NCI-H2081 (cell line): ENCODE measurements at places on chromosomes 5 and 9.

DNA sequence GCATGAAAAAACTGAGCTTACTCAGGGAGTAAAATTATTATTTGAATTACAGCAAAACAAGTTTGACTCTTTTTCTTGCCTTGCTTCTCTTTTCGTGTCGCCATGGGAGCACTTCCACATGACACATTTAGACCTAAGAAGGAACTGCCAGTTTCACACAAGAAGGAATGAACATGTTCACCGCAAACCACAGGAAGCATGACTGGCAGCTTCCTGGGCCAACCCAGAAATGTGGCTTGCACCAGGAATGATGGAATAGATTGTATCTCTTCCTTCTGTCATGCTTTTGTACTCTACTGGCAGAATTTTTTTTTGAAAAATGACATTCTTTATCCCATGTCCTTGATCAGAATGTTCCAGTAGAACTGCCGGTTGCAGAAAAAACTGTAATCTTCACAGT, 32.9 kb upstream of the MAN2A1 start:
- no peak for DNase-seq

- no peak for DNase-seq
These were observed 480.6 kb downstream of the NR2F1-AS1 start for GRCh38 chr5:93100428-93100827.

DNA sequence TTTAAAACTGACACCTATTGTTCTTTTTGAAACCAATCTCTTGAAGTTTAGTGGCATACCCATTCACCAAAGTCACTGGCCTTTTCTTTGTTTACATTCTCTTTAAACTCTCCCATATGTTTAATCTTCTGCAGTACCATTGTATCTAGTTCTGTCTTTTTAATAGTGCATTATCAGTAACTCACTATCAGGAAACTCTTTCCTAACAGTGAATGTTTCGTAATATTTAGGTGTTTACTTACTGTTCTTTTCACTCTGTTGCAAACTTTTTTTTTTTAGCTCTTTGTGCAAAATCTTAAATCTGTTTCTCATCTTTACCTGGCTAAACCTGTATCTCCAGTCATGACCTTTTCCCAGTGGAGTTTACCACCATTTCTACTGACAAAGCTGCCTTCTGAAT, 17.2 kb downstream of the SMAD5 start:
- no peak for DNase-seq

- no peak for DNase-seq
These were observed 582.6 kb downstream of the CETN3 start for GRCh38 chr5:89826938-89827337.

DNA sequence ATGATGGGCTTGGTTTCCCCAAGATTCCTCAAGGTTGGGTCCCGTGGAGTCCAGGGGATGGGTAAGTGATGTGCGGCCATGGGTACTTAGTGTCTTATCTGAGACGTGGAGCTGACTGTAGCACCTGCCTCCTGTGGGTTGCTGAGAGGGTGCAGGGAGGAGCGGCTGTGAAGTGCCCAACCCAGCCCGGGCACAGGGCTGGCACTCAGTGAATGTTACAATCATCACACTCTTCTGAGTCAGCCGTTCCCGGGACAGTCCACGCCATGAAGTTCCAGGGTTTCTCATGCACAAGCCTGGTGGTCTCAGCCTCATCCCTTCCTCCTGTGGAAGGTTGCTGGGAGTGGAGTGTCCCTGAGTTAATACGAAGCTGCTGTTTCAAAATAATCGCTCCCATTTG, 29.1 kb downstream of the NTNG2 start:
- DNase-seq = no peak

DNA sequence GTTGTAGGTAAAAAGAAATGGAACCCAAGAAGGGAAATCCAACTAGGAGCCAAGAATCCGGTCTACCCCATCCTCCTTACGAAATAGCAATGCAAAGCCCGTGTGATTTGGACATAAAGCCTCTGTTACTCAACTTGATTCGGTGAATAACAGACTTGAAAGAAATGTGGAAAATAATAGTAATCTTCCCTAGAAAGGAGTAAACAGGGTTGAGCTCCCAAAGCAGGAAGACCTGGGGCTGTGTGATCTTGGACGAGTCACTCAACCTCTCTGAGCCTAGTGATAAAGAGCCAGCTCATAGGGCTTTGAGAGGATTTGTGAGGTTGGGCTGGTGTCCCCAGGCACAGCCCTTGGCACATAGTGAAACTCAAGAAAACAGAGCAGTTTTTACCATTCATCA, 42.7 kb upstream of the IL17B start:
- no peak for DNase-seq

DNA sequence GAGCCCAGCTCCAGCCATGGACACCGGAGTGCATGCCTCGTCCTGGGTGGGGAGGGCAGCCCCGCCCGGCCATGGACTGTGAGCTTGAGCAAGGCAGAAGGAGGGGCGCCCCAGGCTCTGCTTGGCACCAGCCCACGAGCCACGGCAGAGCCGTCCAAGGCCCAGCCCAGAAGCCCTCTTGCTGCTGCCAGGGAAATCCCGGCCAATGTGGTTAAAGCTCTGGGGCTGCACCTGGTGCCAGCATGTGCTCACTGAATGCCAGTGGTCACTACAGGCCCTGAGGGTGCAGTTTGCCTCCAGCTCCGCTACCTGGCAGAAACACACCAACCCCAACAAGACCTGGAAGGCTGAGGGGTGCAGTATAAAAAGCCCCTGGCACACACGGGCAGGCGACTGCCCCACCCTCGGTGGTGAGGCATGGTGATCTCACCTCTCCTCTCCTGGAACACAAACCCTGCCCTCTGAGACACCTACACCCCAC, 11.8 kb downstream of the BRD3 start:
- DNase-seq = no peak

DNA sequence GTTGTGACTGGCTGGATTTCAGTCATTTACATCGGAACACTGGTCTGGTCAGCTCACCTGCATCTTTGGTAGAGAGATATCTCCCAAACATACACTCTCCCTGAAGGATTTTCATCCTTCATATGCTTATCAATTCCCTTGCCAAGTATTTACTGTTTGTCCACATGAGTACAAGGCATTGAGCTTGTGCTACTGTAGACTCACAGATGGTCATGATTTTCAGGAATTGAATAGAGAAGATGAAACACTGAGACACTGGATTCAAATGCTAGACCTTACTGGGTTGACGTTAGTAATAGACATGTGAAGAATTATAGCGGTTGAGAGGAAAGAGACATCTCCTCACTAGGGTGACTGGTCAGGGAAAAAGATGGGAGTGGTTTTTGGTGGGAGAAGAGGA, 62.9 kb upstream of the ABL1 start:
- no peak for DNase-seq

DNA sequence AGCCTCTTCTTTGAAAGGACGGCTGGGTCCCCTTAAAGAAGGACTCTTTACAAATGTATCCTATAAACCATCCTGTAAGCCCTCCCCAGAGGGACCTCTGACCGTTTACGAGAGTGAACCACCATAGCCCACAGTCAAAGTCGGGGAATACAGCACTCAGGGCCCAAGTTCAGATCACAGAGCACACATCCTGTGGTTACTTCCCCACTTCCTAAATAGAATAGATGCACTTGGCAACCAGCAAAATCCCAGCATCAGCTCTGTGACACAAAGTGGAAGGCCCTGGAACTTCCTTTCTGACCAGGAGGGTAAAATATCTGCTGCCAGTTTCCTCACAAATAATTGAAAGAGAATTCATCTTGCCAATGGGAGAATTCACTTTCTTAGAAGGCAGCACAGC, 6.9 kb upstream of the IGFBPL1 start:
- no peak for DNase-seq

GRCh38 chr9:129511285-129511900, 109.5 kb downstream of the C9orf50 start:
- no peak for DNase-seq

GRCh38 chr9:129697656-129698253, 32.3 kb downstream of the PRRX2 start:
- DNase-seq = no peak

DNA sequence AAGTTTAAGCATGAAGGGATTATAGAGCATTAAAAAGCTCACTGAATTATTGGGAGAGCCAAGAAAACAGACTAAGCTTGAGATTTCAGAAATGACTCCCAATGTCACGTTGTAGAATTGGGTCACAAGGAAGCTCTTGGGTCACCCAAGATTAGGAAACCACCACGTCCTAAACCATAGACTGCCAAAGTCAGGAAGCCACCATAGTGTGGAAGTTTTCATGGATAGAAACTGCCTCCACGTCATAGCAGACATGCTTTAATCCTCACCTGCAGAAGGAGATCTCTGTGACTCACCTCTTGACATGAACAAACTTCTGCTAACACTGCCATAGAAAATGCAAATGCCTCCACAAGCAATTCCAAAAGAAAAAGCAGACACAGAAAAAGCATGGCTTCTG, 106.3 kb downstream of the SLC1A3 start:
- DNase-seq = no peak

DNA sequence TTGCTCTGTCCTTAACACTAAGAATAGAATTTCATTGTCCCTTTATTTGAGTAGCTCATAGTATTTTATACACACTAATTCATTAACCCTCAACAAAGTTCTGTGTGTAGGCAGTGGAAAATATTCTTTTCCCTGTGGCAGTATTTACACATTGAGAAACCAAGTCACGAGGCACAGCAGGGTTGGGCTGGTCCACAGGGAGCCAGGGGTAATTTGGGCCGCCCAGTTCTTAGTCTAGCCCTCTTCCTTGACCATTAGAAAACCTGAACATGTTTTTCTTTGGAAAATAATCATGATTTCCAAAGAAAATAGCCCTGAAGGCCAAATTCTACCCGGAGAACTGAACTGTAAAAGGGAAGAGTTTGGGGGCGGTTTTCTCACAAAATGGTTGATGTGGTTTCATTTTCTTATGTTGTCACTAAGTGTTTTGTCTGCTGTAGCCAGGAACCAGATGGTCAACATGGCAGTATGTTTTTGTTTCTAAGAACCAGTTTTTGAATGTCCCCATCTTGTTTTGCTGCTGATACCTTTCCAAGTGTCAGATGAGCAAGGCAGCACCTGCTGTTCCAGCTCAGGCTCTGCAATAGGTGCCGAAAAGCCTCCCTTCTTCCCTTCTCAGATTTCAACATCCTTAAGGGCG, 29.6 kb downstream of the ARHGEF28 start:
- DNase-seq = no peak
